ENCODE measurements at places on chromosomes 1 and 21.

GRCh38 chr1:237858992-237859391 lies 31.7 kb downstream of the ZP4 start:
- DNase-seq: no peak

- no peak for DNase-seq
Measured at GRCh38 chr1:246602194-246602593, 35.9 kb downstream of the CNST start.

DNA sequence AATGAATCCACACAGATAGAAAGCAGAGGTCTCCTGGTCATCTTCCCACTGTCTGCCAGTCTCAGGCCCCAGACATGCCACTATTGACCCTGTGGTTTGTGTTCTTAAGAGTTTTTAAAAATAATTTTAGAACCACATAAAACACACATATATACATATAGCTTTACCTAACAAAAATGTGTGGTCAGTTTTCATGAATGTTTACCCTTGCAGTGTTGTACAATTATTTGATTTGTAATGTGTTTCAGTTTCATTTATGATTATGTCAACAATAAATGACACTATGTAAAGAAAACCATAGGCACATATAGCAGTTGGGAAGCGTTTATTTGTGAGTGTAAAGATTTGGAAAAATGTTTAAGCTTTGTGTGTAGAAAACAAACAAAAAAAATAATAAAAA lies 17.1 kb downstream of the CHAF1B start:
- DNase-seq: no peak

DNA sequence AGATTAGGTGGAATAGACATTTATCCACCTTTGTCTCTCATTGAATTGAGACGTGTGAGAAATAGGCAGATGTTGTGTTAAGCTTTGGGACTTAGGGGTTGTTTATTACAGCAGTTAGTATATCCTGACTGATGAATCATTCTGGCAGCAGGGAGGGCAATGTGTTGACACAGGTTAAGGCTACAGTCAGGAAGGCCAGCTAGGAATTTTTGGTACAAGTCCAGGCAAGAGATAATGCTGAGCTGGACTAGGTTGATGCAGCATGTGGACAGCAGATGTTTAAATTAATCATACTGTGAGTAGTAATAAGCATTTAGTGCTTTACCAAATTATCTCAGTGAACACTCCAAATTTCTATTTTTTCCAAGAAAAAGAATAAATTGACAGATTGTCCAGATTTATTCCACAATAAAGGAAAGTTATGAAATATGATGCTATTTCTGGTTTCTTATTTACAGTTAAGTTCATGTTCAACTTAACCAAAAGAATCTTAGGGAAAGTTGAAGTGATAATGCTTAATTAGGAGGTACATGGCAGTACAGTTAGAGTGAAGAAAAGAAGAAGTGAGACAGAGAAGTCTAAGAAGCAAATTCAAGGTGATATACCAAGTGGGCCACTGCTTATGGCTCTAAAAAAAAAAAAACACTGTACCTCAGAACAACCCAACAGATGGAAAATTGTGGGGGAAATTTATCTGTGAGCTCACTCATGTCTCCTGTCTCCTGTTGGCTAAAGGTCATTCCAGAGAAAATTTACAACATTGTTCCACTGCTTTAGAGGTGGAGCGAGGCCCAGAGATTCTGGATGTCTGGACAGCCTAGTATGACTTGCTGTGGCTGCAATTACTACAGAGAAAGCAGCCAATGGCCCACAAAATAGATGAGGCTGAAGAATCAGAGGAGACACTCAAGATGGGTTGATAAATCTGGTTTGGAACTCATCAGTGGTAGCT lies 102.7 kb upstream of the C21orf91 start:
- no peak for DNase-seq

DNA sequence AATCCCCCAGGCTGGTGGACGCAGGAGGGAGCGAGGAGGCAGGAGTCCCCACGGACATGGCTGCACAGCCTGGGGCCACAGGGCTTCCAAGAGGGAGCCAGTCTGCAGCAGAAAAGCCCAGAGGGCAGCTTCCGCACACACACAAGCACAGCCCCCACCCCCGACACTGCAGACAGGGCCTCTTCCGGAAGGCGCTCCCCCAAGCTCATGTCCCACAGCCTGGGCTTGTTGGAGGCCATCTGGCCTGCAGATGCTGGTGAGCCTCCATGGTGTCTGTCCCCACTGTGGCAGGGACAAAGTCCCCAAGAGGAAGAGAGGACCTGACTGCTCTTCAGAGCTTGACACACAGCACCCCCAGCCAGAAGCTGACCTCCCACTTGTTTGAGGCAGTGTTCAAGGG lies 13.4 kb upstream of the KIAA1614 start:
- no peak for DNase-seq

DNA sequence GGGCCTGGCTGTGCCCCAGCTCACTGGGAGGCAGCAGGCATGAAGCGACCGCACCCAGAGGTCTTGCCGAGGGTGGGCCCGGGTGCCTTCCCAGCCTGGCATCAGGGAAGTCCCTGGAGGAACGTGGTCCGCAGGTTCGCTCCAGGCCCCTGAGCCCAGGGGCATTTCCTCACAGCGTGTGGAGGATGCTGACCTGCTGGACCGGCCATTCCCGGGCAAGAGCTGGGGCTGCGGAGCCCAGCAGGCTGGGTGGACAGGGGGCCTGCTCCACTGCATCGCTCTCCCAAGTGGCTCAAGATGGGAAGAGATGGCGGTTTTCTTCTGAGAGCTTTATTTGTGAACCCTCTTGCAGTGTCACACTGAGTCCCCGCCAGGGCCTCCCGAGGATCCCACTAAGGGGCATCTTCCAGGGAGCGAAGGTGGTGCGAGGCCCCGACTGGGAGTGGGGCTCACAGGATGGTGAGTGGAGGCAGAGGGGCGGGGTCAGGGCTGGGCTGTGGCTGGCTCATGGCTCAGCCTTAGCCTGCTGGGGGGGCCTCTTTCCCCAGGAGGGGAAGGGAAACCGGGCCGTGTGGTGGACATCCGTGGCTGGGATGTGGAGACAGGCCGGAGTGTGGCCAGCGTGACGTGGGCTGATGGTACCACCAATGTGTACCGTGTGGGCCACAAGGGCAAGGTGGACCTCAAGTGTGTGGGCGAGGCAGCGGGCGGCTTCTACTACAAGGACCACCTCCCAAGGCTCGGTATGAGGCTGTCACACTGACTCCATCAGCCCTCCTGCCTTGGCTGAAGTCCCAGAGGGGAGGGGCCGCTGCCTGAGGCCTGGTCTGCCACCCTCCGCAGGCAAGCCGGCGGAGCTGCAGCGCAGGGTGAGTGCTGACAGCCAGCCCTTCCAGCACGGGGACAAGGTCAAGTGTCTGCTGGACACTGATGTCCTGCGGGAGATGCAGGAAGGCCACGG lies 7.2 kb upstream of the MMP23B start:
- DNase-seq: no peak

DNA sequence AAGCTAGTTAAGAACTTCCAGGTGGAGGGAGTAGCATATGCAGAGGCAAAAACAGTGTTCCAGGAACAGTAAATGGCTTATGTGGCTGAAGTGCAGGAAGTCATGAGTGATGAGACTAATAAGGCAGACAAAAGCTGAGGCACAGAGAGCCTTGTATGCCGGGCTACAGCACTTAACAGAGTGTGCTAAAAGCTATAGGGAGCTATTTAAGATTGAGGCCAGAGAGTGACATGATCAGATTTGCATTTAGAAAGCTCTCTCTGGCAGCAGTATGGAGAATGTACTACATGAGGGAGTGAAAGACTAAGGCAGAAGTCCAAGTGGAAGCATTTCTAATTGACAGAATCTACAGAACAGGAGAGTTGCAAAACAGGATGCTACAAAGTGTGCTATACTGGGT lies 38.6 kb downstream of the WASF2 start:
- no peak for DNase-seq

GRCh38 chr1:11293856-11294255 lies 20.9 kb downstream of the UBIAD1 start:
- no peak for DNase-seq

GRCh38 chr1:184164536-184164935 lies 113.0 kb downstream of the TSEN15 start:
- DNase-seq: no peak

- no peak for DNase-seq
Measured at GRCh38 chr1:109208394-109208793, 5.3 kb upstream of the SARS1 start.

GRCh38 chr1:177566495-177566894 lies 395.7 kb downstream of the BRINP2 start:
- no peak for DNase-seq

DNA sequence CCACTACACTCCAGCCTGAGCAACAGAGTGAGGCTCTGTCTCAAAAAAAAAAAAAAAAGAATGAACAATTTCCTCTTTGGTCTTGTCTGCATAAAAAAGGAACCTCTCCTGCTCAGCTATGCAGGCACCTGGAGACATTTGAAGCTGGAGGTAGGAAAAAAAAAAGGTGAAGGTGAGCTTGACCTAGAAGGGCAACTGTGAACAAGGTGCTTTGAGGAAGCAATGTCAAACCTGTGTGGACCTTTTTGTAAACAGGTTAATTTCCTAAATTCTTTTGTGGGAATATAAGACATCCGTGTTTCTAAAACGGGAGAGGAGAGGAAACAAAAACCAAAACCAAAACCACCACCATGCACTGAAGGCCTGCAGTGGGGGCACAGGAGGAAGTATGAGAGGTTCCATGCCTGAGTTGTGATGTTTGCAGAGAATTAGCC lies 77.5 kb downstream of the SLC45A1 start:
- DNase-seq: no peak

GRCh38 chr1:151773702-151774101 lies 10.4 kb upstream of the MRPL9 start:
- no peak for DNase-seq

GRCh38 chr1:91428182-91428798 lies 23.7 kb upstream of the HFM1 start:
- DNase-seq: no peak

GRCh38 chr1:151266315-151266714 lies 11.8 kb downstream of the PSMD4 start:
- no peak for DNase-seq

DNA sequence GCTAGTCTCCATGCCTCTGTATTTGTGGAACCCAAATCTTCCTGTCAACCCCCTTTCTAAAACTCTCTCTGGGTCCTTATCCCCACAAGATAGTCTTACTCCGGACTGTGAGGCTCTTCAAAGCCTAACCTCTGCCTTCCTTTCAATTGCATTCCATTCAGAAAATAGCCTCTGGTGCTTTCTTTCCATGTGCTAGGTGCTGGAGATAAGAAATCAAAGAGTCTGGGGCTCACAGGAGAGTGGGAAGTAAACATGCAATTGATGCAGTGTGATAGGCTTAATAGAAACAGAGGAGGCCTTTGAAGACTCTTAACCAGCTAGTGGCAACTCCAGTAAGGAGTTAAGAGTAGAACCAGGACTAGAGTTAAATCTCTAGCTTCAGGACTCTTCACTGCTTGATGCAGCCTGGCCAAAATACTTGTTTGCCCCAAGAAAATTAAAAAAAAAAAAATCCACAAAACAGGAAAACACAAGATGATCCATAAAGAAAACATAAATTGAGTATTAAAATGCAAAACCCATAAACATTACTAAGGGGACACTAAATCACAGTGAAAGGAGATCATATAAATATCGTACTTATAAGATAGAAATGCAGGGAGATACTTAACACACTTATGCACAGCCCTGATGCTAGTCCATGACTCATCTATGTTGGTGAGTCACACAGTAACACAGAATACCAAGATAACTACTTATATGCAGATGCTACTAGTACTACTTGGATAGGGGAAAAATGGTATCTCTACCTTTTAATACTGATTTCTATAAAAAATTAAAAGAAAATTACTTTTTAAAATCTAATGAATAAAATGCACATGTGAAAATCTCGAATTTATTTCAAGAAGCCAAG lies 341.5 kb downstream of the KCNH1 start:
- DNase-seq: no peak

GRCh38 chr1:62185677-62186076 lies 9.0 kb upstream of the L1TD1 start:
- DNase-seq: no peak

- DNase-seq: no peak
Measured at GRCh38 chr1:24027838-24028468, 47.8 kb upstream of the SRSF10 start.

- no peak for DNase-seq
Measured at GRCh38 chr1:14215151-14215550, 383.3 kb upstream of the KAZN start.

- no peak for DNase-seq
Measured at GRCh38 chr1:65265296-65265650, 44.1 kb upstream of the DNAJC6 start.

- no peak for DNase-seq
Measured at GRCh38 chr1:202698276-202698675, 12.0 kb downstream of the SYT2 start.

GRCh38 chr1:210342986-210343780 lies 14.5 kb downstream of the HHAT start:
- DNase-seq: no peak

- no peak for DNase-seq
Measured at GRCh38 chr1:41520951-41521752, 36.7 kb upstream of the EDN2 start.

- no peak for DNase-seq
Measured at GRCh38 chr1:176382163-176382562, 80.8 kb upstream of the PAPPA2 start.

- DNase-seq: no peak
Measured at GRCh38 chr1:233750139-233750538, 136.2 kb downstream of the KCNK1 start.

DNA sequence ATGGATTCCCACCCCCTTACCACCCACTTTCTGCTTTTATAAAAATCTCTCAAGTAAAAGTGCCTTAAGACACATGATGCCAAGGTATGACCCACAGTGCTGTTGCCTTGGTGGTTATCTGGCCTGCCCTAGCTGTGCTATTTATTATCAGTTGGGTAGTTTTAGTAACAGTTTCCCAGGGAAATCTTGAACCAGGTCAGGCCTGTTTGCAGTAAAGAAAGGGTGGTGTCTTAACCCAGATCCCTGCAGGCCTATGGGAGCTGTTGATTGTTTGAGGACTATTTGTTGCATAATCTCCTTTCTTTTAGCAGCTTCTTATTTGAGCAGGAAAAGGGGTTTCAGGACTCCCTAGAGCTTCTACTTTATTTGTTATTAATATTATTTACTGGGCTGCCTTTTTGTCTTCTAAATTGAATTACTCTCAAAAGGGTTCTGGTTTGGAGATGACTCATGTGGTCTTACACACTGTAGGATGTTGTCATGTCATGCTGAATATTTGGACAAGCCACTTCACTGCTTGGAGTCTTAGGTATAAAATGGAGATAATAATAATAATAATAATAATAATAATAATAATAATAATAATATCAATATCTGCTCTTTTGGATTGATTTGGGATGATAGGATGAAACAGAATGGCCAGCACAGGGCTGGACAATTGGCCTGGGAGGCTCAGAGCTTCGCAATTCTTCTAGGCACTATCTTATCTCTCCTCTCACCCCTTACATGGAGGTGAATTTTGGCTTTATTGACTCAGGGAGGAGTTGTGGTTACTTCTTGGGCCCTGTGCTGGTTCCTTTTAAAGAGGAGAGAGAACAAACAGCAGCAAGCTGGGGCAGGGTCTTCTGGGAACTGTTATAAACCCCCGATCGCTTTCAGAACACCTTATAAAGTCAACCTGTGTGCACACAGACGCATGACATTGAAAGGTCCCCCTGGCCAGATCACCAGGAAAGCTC lies 252.1 kb downstream of the PRDM2 start:
- no peak for DNase-seq
